ENCODE measurements at places on chromosomes 1 and 21.

DNA sequence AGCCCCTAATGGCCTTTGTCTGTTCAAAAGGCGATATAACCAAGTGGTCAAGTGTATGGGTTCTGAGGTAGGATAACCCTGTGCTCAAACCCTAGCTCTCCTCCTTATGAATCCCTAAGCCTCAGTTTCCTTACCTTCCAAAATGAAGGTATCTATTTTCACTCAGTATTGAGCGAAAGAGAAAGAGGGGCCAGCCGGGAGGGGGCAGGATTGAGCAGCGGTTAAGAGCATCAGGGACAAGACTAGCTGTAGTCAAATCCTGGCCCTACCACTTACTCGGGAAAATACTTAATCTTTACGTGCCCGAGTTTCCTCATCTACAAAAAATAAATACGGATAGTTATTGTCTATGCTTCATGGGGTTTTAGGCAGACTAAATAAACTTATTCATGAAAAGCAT lies 25.7 kb downstream of the LY9 start:
- no peak for DNase-seq

DNA sequence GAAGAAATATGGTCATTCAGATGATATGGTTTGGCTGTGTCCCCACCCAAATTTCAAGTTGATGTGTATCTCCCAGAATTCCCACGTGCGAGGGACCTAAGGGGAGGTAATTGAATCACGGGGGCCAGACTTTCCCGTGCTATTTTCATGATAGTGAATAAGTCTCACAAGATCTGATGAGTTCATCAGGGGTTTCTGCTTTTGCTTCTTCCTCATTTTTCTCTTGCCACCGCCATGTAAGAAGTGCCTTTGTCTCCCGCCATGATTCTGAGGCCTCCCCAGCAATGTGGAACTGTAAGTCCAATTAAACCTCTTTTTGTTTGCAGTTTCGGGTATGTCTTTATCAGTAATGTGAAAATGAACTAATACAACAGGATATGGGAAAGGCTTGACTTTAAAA lies 1.4 kb upstream of the DPM3 start:
- no peak for DNase-seq

DNA sequence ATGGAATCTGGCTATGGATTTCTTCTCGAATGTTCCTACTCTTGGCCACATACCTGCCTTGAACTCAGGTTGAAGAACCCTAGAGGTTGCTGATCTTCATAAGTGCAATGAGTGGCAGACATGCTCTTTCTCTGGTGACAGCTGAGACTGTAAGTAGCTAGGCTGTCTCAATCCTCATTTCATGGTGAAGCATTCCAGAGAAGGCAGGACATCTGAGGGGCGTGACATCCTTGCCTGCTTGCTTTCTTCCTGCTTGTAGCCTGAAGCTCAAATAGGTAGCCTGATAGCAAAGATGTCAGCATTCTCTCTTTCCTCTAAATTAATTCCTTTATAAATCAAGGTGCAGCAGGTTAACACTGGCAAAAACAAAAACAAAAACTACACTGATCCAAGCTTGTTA lies 114.6 kb upstream of the MAGI3 start:
- DNase-seq, result no peak

DNA sequence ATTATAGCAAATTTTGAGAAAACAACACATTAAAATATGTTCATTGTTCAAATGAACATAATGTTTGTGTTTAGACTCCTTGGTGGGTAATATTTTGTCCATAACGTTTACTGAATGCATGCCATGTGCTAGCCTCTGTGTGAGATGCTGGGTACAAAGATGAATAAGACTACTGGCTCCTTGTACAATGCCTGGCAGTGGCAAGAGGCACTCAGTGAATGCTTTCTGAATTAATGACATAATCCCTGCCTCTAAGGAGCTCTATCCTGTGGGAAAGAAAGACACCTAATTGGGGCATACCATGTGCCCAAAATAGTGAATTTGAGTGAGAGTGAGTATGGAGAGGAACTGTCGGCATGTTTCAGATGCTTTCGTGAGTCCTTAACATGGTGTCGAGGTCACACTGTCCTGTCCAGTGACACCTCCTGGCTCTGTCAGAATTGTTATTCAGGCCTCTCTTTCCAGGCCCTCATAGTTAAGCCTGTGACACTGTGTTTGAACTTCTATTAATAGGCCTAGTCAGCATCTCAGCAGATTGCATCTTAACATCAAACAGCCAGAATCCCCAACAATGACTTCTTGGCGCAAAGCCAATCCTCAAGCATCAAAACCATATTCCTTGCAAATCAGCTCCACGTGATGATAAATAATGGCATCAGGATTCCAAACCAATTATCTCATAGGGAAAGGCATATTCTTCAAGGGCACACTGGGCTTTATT lies 32.8 kb upstream of the S1PR1 start:
- no peak for DNase-seq

GRCh38 chr1:226641671-226642231 lies 93.2 kb downstream of the STUM start:
- no peak for DNase-seq

DNA sequence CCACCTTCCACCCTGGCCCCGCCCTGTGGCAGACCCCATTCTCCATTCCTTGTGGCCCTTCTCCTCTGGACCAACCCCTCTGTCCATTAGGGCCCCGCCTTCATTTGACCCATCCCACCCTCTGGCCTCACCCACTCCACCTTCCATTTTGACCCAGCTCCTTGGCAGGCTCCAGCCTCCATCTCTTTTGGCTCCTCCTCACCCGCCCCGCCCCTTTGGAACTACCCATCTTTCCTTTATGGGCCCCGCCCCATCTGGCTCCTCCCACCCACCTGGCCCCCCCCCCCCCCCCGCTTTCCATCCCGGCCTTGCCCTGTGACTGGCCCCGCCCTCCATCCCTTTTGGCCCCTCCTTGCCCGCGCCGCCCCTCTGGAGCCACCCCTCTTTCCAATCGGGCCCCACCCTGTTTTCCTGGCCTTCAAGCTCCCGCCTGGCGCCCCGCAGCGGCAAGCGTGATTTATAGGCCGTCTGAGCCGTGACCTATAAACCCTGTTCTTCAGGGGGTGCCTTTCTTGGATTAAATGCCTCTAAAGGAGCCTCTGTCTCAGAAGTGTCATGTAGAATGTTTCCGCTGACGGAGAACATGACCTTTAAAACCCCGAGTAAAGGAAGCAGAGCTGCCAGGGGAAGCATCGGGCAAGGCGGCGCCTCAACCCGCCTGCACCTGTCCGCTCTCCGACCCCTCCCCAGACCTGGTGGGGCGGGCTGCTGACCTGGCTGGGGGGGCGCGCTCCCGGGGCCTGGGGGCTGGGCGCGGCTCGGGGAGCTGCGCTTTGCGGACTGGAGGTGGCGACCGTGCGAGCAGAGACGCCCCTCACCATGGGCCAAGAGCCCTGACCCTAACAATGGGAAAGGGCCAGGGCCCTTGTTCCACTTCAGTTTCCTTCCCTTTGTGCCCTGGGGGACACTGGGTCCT lies 178.0 kb downstream of the CAMTA1 start:
- peak; percentile 34 for DNase-seq

- no peak for DNase-seq
Measured at GRCh38 chr1:51517361-51518032, 1.6 kb downstream of the EPS15 start.

GRCh38 chr1:94094469-94095111 lies 26.4 kb downstream of the ABCA4 start:
- DNase-seq, result no peak

DNA sequence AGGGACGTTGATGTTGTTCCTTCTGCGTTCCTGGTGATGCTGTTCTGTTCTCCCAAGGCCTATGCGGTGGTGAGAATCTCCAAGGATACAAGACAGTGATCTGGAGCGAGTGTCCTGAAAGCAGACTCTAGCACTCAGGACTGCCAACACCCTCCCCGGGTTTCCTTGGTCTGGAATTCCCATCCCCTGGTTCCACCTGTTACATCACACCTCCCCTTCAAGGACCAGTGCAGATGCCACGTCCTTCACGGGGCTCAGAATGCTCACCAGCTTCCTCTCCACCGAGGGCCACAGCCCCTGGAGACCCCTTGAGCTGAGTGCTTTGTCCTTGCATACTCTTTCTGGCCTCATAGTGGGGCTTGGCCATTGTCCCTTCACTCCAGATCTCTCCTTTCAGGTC lies 43.5 kb downstream of the B3GALT5 start:
- DNase-seq, result no peak

DNA sequence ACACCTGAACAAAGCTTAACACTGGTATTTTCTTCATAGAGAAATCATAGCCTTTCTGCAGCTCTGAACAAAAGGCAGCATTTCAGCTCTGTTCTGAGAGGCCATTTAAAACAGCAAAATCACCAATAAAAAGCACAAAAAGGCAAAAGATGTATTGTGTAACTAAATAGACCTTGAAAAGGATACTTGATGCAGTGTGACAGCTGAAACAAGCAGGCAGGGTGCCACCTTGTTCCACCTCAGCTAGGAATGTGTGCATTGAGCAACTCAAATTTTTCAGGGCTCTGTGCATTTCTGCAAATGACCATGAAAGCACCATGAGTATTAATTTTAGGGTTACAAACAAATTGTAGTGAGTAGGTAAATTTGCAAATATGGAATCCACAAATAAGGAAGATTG lies 65.8 kb downstream of the RHOU start:
- DNase-seq, result no peak

GRCh38 chr1:63799307-63799706 lies 25.5 kb downstream of the ROR1 start:
- DNase-seq, result no peak

DNA sequence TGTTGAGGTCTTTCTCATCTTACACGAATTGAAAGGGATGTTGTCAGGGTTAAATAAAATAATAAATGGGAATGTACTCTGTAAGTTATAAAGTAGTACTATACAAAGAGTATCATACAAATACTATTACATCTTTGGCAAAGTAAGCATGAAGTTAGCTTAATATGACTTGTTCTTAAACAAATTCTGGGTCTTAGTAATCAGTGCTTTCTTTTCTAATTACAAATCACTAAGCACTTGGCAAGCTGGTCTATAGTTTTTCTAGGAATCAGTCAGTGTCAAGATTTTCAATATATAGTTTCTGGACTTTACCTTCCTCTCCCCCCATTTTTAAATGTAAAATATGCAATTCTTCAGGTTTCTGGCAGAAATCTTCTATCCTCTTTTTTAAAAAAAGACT lies 6.9 kb downstream of the LYST start:
- no peak for DNase-seq

DNA sequence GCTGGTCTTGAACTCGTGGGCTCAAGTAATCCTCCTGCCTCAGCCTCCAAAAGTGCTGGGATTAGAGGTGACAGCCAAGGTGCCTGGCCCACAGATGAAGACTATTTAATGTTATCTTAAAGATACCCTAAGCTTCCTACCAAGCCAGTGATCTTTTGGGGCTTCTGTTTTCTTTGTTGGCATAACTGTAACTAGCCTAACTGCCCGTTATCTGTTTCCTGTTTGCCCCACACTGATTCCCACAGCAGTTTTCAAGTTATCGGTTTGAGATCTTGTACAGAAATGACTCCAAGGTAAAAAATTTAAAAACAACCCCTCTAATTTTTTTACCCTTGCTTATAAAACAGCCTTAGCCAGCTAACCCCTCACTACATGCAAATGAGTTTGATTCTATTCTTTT lies 12.4 kb downstream of the SELL start:
- no peak for DNase-seq

DNA sequence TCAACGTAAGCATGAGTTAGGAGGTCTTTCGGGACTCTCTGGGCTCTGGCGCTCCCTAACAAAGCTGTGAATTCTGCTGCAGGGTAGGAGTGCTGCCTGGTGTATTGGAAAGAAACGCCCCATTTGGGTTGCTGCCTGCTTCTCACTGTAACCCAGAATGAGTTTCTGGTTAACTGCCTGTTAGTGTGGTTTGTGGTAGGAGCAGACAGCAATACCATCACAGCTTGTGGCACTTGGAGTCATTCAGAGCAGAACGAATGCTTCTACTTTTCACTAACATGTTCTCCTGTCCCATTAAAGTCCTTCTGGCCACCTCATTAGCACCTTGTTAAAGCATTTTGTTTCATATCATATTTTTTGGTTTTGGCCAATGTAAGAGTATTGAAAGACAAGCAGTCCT lies 18.1 kb downstream of the MAP3K7CL start:
- no peak for DNase-seq

DNA sequence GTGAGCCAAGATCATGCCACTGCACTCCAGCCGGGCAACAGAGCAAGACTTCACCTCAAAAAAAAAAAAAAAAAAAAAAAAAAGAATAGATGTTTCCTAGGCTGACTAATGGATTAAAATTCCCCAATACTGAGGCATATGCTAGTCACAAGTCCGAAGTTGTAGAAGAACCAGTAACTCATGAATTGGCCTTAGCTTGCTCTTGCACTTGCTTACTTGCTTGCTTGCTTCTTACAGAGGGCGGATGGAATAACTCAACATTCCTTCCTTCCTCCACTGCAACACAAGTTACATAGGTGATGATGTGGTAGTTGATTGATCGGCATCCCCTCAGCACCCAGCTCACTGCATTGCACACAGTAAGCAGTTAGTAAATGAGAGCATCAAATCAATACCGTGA lies 2.8 kb upstream of the TARS2 start:
- no peak for DNase-seq

- no peak for DNase-seq
Measured at GRCh38 chr1:174049514-174049913, 27.4 kb upstream of the RC3H1 start.

Measured in stimulated activated effector memory CD8-positive, alpha-beta T cell treated with anti-CD3 and anti-CD28 coated beads, Interleukin-12 subunit alpha, Interleukin-12 subunit beta, amount 100 ng/mL, for 72 hours (primary cell).